CD14-positive monocyte (primary cell): ENCODE measurements at places on chromosomes 7 and 10.

GRCh38 chr7:125032943-125033342 lies 103.3 kb upstream of the POT1 start:
- DNase-seq = no peak

DNA sequence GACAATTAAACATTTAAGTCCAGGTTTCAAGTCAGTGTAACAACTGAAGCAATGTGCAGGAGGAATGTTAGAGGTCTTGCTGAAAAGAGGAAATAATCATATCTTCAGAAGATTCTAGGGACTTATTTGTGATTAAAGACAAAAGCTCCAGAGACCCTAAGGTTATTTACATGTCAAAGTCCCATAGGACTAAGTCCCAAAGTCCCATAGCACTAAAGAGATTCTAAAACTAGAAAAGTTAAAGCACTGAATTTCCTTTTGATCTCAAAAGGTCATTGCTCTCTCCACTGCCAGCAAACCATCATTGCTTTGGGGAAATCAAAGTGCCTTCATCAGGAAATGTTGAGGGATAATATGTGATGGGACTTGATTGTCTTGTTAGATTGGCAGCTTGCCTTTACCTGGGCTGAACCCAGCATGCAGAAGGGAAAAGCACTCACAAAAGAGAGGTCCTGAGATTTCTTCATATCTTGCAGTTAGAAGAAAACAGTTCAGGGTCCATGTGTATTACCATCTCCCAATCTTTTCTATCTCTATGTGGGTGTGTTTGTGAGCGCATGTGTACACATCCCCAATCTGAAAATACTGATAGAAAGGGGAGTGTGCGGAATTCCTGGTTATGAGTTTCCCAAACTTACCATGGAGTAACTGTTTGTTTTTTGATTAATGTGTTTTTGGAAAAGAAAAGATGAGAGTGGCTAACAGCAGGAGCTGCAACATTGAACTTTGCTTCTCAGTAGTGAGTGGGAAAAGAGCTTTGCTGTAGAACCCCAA lies 21.8 kb downstream of the NUDT13 start:
- no peak for DNase-seq

DNA sequence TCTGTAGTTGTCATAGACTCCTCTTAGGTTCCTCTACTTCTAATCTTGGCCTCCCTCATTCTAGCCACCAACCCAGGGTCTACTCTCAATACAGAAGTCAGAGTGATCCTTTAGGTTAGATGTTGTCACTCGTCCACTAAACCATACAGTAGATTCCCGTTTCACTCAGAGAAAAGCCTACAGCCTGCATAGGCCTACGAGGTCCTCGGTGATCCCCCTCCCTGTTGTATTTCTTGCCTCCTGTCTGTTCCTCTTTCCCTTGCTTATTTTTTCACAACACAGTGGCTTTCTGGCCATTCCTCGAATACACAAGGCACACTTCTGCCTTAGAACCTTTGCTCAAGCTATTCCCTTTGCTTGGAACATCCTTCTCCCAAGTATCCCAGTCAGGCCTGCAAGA lies 183.0 kb upstream of the PRSS1 start:
- no peak for DNase-seq

GRCh38 chr7:137920637-137921399 lies 74.0 kb upstream of the DGKI start:
- DNase-seq = no peak

DNA sequence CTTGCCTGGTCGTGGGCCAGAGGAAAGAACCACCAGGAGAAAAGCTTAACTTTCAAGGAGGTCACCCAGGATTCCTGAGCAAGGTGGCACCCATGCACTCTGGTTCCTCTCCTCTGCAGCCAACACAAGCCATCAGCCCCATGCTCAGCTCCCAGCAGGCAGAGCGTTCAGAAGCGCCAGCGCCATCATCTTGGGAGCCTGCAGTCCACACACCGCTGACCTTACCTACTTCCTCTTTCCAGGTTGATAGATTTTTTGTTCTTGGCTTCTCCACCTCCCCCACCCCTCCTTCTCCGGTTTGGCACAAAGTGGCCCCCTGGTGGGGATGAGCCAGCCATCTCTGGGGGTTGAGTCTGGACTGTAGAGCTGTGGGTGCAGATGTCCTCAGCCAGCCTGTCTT lies 1.7 kb upstream of the WDR86 start:
- DNase-seq = peak; percentile 17

GRCh38 chr10:85719408-85719807 lies 647.2 kb downstream of the GRID1 start:
- no peak for DNase-seq

- no peak for DNase-seq
These were observed 4.1 kb upstream of the RELN start for GRCh38 chr7:103993551-103993950.

DNA sequence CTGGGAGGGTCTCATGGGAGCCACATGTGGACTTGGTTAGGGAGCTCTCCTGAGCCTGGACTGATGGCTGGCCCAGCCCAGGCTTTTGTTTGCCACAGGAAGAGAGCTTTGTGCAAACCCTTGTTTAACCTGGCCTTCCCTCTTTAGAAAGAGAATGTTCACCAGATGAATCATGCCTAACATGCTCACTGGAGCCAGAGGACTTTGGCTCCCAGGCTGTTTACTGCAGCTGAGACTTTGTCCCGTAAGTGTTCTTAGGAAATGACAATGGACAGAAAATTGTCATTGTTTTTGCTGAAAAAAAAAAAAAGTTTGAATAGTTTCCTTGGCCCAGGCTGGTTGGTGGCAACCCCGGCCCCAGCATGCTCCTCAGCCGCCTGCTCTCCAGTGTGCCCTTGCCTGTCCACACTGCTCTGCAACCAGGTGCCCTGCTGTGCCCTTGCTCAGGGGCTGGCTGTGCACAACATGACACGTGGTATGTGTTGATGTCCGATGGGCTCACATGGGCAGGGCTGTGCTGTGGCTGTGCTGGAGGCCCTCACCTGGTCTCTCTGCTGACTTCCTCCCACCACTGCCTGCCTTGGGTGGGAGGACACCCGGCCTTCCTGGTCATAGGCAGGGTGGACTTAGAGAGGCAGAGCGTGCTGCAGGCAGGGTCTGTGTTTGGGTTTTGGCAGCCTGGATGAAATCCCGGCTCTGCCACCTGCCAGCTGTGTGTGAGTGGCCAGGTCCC lies 215.3 kb upstream of the ZNF32 start:
- DNase-seq = no peak

DNA sequence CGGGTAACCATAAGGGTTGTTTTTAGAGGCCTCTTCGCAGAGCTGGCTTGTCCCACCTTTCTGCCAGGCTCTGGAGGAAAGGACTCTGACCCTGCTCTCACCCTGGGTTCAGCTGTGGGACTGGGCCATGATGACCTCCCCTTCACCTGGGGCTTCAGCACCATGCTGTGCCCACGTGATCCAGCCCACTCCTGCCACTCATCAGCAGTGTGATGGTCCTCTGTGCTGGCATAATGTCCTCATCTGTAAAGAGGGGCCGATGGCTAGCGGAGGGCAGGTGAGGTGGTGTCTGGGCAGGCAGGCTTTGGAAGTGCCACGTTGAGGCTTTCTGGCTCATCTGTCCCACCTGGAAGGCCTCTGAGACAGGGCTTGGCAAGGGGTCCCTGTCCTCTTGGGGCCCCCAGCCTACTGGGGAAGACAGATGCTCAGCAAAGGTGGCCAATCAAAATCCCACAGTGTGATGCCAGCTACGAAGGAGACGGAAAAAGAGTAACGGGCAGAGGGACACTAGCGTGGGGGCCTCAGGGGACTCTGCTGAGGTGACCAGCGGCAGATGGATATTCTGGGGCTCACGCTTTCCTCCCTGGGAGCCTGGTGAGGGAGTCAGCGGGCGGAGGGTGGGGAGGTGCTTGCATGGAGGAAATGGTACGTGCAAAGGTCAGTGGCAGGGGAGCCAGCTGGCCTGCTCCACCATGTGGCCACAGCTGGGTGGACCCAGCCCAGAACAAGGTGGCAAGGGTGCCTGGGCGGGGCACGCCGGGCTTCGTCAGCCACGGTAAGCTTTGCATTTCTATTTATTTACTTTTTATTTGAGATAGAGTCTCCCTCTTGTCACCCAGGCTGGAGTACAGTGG lies 5.4 kb downstream of the LRWD1 start:
- DNase-seq = no peak

GRCh38 chr7:24851786-24852185 lies 94.5 kb upstream of the GSDME start:
- no peak for DNase-seq
